ENCODE measurements at places on chromosomes 5 and 9.

DNA sequence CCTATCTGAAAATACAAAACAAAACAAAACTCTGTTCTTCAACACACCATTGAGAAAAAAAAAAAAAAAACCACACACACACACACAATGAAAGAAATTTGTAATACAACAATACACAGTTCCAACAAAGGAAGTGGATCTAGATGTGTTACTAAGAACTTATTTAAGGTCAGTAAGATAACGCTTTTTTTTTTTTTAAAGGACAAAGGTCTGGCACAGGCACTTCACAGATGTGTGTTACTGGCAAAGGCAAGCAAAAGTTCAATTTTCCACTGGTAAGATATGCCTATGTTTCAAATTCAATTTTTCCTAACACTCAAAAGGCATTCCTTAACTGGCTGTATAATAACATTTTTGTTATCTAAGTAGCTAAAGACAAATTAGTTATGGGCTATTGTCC, 3.6 kb downstream of the RFK start:
- DNase-seq, result no peak

DNA sequence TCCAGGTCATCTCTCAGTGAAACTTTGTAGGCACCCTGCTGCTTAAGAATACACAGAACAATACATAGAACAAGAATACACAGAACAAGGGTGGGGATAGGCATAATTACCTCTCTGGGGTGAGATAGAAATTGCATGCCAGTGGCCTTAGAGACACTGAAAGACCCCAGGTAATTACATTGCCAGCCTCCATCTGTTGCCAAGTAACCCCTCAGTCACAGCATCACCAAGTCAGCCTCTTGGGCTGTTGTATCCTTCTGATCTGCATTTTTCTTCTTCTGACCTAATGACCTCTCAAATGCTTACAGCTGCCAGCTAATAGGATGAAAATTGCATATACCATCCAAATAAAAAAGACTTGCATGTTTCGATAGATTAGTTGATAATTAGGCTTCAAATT, 167.7 kb downstream of the GRIA1 start:
- no peak for DNase-seq

DNA sequence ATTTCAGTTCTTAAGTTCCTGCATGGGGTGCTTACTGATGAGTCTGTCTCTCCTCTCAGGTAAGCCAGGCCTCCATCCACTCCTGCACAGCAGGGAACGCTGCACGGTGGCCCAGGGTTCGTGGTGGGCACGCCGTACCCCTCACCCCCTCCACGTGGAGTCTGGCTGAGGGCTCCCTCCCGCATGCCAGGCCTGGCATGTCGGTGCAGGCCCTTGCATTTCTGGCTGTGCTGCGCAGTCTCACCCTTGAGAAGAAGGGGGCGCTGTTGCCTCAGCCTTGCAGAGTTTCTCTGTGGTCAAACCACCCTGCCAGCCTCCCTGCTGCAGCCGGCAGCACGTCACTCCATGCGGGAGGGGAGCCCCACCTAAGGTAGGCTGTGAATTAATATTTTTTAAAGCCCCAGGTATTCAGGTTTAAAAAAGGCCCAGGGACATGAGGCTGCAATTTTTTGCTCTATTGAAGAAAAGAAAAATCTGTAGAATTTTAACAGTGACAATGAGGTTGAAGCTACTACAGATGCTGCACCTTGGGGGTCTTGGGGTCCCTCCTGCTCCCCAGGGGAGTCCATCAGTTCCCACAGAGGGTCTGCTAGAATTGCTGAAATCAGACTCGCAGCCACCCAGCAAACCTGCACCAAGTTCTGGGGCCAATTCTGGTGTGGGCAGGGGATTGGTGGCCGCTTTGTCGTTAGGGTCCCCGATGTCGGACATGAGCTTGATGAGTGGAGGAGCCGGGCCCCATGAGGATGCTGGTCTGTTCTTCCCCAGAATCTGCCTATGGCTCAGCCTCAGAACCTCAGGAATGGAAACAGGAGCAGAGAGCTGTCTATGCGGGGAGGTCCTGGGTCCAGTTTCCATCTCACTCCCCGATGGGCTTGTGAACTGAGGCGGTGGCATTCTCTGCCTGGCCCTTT, 52.6 kb downstream of the TENT4A start:
- DNase-seq, result peak; percentile 43

- DNase-seq, result no peak
Observed at GRCh38 chr5:133438487-133438886, 173.9 kb downstream of the FSTL4 start.

GRCh38 chr9:97411789-97412625, at the start of gene TDRD7:
Gene TDRD7, plus strand, starts transcription at chr9:97412096. Its CDS starts 16,370 bp downstream, at chr9:97428466.
- peak; percentile 92 for DNase-seq

- no peak for DNase-seq
Observed at GRCh38 chr9:36834736-36835135, 199.3 kb downstream of the PAX5 start.

DNA sequence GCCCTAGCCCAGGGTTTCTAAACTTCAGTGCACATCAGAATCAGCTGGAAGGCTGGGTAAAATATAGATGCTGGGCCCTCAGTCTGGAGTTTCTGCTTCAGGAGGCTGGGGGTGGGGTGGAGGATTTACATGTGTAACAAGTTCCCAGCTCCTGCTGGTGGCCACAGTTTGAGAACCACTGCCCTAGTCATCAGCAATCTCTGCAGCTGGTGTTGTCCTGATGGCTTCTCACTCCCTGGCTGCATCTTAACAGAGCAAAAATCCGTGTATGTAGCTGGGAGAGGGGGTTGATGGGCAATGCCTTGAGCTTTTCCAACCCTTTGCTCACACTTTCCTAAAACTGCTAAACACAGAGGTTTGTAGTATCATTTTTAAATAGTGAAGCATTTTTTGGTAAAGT, 186.0 kb upstream of the KLF9 start:
- no peak for DNase-seq

DNA sequence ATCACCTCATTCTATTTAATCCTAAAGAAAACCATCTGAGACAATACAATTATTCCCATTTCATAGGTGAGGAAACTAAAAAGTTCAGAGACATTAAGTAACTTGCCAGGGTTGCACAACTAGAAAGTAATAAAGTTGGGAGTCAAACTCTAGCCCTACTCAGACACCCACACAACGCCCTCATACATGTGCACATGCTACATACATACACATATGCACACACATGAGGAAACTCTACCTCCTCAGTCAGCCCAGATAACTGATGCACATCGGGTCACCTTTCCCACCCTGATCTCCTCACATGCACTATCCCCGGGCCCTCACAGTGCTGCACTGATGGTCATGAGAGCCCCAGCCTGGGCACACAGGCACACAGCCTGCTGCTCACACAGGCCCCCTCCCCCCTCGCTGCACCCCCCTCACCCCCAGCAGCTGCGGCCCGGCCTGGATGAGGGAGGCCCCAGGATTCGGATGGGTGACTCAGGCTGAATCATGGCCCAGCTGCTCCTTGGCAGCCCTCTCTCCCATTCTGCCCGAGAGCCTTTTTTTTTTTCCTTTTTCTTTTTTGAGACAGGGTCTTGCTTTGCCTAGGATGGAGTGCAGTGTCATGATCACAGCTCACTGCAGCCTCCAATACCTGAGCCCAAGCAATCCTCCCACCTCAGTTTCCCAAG, 5.0 kb upstream of the GPRIN1 start:
- DNase-seq, result no peak

DNA sequence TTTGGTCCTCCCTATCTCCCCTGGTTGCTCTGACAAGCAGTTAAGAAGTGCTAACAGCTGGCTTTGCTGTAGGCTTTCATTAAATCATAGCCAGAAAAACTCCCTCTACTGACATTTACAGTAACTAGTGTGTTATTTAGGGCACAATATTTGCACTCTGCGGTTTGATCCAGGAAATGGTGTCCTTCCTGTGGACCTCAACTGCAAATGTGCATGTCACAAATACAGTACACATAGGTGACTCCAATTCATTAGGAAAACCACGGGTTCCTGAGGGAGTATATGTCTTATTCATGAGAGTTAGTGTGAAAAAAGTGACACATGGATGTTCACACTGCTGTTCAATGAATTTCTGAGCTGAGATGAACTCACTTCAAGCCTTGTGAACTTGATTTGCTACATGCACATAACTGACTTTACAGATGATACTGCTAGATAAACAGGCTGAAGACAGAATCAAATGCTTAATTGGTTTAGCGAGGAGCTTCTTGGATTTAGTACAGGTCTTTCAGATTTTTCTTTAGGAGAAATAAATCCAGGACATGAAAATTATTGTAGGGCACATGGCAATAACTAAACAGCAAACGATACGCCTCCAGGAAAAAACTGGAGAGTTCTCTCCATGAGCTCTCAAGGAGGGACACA, 281.5 kb downstream of the EFNA5 start:
- DNase-seq, result no peak

DNA sequence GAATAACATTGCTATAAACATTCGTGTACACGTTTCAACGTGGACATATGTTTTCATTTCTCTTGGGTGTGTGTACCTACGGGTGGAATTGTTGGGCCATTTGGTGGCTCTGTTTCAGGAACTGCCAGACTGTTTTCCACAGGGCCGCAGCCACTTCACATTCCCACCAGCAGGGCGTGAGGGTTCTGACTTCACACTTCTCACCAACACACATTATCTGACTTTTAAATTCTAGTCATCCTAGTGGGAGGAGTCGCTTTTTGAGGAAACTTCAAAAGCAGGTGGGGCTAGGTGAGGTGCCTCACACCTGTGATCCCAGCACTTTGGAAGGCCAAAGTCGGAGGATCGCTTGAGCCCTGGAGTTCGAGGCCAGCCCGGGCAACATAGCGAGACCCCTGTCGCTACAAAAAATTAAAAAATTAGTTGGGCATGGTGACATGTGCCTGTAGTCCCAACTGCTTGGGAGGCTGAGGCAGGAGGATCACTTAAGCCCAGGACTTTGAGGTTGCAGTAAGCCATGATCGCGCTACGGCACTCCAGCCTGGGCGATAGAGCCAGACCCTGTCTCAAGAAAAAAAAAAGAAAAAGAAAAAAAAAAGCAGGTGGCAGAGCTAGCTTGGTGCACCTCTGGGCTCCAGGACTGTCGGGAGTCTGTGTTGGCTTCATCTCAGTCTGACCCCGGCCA, 28.5 kb downstream of the TSPAN17 start:
- DNase-seq, result no peak

DNA sequence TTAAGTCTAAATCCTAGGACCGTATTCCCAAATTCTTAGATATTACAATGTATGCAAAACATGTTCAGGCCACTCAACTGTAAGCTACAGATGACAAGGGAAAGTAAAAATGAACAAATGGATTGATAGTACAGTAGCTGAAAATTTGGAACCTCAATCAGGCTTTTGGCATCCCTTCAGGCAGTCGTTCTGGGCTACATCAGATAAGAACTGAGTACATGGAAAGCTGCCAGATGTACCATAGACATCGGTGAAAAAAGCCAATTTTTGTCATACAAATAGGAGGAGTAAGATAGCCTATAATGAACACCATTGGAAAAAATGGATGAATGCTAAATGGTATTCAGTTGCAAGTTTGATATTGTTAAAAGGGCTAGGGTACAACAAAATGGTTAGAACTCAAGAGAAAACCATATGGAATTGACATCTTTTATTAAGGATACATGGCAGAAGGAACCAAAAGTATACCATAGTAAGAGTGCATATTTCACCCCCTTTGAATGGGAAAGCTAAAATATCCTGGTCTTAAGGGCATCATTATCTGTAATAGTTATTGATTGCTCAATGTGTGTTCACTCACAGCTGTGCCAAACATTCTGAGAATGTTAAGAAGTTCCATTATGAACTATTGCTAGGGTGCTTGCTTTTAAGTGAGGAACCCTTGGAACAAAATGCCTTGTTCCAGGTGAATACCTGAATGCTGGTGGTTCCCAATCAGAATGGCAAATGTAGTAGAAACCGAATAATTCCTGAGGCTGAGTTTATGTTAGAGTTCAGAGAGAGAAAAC, 86.4 kb downstream of the NR3C1 start:
- no peak for DNase-seq

- no peak for DNase-seq
Observed at GRCh38 chr9:2289263-2289662, 274.1 kb downstream of the SMARCA2 start.

- peak; percentile 53 for DNase-seq
Observed at GRCh38 chr5:160199410-160199911, 29.8 kb upstream of the FABP6 start.

GRCh38 chr5:35010676-35011075, 37.1 kb downstream of the AGXT2 start:
- no peak for DNase-seq

DNA sequence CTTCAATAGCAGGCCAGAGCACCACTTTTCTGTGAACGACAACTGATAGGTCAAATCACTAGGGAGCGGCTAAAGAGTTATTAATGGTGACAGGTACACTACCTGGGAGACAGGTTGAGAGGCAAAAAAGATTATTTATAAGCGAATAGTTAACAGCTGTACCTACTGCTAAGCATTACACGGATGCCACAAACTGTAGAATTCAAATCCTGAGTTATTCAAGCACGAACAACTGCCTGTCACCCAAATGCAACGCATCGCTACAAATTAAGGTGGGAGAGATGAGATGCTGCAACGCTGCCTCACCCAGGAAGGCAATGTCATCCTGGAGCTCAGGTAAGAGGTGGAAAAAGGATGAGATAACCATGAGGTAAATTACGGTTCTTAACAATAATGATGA, 342.9 kb downstream of the BNC2 start:
- no peak for DNase-seq

DNA sequence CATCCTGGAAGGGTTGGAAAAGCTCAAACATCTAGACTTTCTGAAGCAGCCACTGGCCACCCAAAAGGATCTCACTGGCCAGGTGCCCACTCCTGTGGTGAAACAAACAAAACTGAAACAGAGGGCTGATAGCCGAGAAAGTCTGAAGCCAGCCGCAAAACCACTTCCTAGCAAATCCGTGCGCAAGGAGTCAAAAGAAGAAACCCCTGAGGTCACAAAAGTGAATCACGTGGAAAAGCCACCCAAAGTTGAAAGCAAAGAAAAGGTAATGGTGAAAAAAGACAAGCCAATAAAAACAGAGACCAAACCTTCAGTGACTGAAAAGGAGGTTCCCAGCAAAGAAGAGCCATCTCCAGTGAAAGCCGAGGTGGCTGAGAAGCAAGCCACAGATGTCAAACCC, 87.6 kb downstream of the MAP1B start:
- DNase-seq, result no peak

GRCh38 chr5:150862070-150862469, 15.7 kb downstream of the IRGM start:
- DNase-seq, result no peak

DNA sequence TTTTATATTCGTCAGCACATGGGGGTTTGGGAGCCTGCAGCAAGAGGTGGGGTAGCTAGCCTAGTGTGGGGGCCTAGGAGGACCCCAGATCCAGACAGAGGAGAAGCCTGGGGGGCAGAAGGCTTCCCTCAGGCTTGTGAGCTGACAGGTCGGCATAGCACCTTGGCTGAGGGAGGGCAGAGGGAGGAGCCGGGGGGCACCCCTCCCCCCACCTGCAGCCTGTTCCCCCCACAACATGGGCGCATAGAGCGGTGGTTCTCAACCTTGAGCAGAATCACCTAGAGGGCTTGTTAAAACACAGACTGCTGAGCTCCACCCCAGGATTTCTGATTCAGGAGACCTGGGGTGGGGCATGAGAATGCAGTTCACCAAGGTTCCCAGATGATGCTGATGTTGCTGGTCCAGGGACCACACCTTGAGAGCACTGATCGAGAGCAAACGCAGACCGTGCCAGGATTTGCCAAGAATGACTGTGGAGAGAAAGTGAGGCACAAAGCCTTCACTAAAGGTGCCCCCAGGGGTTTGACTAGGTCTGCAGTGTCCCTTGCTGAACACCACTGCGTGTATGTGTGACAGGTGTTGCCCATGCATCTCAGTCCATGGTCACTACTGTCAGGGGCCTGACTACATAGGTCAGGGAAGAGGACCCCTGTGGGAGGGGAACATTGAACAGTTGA, 163.3 kb downstream of the MACROH2A1 start:
- DNase-seq, result no peak

Measured in activated CD4-positive, alpha-beta T cell treated with anti-CD3 and anti-CD28 coated beads for 1 hour (primary cell).